ENCODE measurements at places on chromosomes 7 and 10. TPM values are rescaled to one million over a fixed set of nuclear protein-coding genes. Genes with fewer than 3 reads are reported as not detected.

Gene AGMO
- 0.58 TPM for polyA plus RNA-seq

- DNase-seq: no peak
These were observed 47.7 kb upstream of the ZNF92 start for GRCh38 chr7:65325793-65326432.

- no peak for DNase-seq
These were observed 74.8 kb upstream of the FOXK1 start for GRCh38 chr7:4607311-4607729.

Gene TFPI2
- 2.4 TPM for polyA plus RNA-seq

DNA sequence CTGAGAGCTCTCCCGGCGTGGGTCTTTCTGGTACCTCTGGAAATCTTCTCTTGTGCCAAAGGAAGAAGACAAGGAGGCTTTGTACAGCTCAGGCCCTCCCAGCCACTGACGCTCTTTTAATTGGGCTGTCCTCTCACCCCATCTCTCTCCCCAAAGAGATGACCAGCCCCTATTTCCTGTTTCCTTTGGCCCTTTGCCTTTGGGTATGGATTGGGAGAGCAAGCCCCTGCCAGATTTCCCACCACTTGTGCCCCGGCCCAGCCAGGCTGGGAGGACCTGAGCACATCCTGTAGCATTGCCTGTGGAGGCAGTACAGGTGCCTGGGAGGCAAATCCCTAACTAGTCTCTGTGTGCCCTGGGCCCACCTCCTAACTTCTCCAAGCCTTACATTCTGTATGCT, 5.7 kb upstream of the PLAC9 start:
- DNase-seq: no peak

DNA sequence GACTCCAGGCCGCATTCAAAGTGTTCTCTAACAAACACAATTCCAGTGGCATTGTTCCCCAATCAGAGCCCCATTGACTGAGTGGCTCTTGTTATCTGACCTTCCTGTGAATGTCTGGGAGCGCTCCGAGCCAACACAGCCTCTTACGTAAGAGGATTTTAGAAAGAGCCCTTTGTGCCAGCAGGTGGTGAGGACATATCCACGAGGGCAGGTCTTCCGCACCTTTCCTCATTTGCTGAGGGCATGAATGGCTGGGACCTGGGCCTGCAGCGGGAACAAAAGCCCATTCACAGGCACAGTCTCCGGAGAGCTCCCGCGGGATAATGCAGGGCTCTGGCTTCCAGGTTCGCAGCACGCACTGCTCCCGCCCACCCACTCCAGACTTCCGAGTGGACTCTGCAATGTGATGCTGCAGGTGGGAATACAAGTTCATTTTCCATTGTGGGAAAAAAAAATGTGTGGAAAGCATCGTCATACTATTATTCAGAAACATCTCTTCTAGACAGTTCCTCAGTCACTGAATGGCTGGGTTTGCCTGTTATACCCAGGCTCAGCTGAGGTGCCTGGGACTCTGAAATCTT, 295.0 kb upstream of the IGFBP3 start:
- no peak for DNase-seq

- no peak for DNase-seq
These were observed 7.6 kb upstream of the LARP4B start for GRCh38 chr10:938941-939678.

DNA sequence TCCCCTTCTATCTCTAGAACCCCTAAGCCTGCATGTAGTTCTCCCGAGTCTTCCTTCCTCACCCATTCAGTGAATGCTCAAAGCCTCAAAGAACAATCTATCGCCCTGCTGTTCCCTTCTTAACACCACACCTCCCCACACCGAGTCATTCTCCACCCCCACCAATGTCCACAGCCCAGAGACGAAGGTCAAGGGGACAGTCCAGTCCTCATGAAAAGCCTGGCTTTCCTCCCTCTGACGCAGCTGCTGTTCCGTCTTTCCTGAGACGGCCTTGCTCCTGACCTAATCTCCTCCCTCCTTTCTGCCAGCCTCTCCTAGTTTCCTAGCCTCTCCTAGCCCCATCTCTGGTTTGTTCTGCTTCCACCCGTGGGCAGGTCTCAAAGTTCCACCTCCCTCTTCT, 9.2 kb downstream of the MOSPD3 start:
- no peak for DNase-seq

Gene CLCN1
- 0.30 TPM for polyA plus RNA-seq

DNA sequence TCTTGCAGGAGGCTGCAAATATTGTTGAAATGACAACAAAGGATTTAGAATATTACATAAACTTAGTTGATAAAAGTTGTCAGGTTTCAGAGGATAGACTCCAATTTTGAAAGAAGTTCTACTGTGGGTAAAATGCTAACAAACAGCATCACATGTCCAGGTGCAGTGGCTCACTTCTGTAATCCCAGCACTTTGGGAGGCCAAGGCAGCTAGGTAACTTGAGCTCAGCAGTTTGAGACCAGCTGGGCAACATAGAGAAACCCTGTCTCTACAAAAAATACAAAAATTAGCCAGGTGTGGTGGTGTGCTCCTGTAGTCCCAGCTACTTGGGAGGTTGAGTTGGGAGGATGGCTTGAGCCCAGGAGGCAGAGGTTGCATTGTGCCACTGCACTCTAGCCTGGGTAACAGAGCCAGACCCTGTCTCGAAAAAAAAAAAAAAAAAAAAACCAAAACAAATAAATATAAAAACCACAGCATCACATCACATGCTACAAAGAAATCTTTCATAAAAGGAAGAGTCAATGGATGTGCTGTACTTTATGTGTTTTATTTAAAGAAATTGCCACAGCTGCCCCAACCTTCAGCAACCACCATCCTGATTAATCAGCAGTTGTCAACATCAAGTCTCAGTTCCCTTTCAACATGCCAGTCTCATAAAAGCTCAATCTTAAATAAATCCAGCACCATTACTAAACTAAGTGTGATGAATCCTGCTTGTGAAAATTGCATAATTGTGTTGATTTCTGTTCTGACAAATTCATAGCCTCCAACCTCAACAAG, 83.2 kb upstream of the MBL2 start:
- no peak for DNase-seq

DNA sequence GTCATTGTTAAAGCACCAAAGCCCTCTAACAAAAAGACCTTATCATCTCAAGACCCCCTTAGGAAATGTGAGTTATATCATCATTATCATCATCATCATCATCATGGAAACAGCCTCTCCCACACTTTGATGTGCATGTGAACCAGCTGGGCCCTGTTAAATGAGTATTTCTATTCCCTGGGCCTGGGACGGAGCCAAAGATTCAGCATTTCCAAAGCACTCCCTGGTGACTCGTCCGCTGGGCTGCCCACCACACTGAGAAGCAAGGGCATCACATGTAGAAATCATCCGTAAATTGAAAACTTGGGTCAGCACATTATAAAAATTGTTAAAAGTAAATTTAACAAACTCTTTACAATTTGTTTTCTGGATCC, 88.6 kb downstream of the PTPRN2 start:
- no peak for DNase-seq

Gene OR9A2
- not detected for polyA plus RNA-seq

Data from muscle of back (tissue), 13 donors.